ENCODE measurements at places on chromosomes 6 and 20.

DNA sequence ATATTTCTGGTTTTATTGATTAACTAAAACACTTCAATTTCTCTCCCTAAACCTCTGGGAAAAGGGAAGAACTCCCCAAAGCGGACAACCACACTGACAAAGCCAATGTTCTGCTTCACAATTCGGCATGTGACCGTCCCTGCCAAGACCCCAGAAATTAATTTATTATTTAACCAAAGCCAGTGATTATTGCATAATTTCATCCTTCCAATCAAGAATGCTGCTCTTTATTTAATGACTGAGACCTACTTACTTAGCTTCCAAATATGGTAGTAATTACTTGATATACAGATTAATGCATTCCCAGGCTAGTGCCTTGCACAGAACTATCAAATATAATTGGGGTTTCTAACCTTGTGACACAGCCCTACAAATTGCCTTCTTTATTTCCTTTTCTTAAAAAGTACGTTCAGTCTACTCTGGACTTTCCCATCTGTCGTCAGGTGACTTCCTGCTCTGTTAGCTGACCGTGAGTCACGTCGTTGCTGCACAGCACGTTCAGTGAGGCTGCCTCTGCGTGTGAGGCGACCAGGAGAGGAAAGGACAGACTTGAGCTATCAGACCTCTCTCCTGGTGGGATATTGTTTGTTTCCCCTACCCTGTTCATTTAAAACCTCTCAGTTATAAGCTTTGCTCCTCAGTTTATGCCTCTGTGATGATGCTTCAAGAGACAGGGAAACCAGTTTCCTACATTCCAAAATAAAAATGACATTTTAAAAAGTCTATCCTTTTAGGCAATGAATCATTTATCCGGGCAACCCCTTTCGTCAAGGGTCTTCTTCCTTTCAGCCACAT is 55.7 kb upstream of the TNFAIP3 start:
- DNase-seq: peak; percentile 80

GRCh38 chr6:7100753-7101081 is 7.0 kb upstream of the RREB1 start:
- no peak for DNase-seq

GRCh38 chr6:139743664-139744437 is 369.4 kb upstream of the CITED2 start:
- DNase-seq: no peak

DNA sequence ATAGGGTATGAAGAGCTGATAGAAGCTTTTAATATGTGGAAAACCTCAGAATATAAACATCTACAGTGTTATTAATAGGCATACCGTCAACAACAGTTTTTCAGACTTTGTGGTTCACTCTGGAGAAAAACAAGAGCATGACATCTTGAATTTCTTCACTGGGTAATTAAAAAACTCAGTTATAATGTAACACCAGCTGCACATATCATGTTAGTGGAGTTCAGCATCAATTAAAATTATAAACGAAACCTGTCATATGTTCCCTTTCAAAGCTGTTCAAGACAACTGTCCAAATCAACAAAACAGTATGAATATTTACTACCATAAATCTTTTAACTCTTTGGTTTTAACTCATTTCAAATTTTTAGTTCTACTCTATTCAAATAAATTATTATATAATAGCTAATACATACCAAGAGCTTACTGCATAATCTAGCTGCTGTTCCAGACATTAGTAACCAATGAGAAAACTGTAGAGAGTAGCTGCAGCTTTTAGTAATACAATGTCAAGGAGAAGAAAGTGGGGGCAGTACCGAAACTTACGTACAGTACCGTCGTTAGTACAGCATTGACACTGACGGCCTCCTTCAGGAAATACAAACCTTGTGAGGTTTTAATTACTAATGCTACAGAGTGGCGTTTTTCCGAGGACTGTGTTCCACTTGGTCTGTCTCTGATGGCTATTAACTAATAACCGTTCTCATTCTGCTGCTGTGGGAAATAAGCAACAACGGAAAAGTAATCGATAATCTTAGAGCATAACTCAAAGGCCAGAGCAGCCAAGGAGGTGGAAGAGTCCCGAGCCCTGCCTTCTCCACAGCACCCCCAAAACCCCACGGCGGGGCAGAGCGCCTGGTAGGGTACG is 532 bp upstream of the PM20D2 start:
- peak; percentile 82 for DNase-seq

DNA sequence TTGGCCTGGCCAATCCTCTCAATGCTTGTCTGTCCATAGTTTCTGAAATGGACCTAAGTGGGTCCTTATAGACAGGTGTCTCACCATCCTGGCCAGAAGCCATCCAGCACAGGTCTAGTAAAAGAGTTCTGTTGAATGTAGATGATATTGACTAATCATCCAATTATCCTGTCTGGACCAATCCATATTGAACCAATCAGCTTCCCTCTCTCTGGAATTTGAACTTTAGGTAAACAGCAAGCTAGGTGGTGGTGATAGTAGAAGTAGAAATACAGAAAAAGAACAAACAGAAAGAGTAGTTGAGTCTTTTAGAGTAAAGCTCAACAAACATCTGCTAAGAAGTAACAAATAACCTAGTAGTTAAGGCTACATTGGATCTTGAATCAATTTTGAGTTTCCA is 9.5 kb upstream of the PNRC1 start:
- no peak for DNase-seq

DNA sequence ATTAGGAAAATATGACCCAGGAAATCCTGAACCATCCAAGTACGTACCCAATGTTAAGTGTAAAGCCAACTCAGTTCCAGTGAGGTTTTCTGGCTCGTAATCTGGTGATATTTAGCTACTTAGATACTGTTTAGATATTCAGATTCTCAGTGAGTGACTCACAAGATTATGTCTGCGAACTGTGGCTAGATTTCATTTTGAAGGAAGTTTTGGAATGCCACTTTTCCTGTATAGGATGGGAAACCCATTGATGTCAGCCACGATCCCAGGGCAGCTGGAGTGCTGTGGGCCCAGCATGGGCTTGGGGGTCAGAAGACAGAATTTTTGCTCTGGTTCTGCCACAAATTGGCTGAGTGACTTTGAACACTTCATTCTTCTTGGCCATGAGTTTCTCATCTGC is 76.3 kb downstream of the TMEM170B start:
- DNase-seq: no peak

DNA sequence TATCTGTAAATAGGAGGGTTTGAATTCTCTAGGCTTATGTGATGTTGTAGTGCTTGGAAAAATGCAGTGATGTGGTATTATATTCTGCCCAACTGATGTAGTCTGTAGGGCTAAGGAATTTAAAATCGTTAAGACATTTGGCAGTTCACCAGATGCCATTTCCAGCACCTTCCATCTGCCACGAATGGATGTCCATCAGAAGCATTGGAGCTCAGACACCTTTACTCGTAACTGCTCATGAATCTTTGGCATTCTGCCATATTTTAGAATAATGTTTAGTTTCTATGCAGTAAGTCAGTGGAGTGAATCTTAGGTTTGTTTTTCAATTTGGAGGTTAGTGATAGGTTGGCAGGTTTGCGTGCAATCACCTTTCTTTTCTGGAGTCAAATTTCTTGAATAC is 2.4 kb upstream of the SYTL3 start:
- no peak for DNase-seq

DNA sequence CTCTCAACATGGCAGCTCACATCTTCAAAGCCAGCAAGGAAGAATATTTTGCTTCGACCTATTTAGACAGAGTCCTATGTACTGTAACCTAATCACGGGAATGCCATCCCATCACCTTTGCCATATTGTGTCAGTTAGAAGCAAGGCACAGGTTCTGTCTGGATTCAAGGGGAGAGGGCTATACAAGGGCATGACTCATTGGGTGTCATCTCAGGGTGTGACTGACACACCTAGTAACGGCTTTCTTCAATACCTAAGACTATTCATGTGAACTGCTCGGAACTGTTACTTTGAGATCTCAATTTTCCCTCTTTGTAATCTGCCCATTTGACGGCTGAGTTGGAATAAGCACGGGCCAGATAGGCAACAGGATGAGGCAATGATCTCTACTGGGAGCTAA is 135.6 kb upstream of the HDGFL1 start:
- DNase-seq: no peak

- no peak for DNase-seq
These were observed 61.0 kb downstream of the KIF6 start for GRCh38 chr6:39664173-39664572.

GRCh38 chr20:54535033-54535432 is 59.6 kb downstream of the DOK5 start:
- no peak for DNase-seq

DNA sequence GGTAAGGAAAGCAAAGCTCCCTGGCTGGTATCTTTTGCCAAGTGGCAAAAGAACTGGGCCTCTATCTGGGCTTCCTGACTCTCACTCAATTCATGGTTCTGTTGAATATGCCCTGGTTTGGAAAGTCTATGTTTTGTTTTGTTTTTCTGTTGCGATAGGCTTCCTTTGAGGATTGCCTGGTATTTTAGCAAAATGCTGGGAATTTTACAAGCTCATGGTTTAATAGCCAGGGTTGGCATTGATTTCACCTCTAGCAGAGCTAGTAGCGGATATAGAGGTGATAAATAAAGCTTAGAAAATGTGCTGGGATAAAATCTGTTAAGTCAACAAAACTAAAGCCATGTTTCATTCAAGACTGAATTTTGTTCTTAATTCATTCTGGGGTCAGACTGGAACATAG is 109.9 kb downstream of the RNF144B start:
- DNase-seq: no peak

DNA sequence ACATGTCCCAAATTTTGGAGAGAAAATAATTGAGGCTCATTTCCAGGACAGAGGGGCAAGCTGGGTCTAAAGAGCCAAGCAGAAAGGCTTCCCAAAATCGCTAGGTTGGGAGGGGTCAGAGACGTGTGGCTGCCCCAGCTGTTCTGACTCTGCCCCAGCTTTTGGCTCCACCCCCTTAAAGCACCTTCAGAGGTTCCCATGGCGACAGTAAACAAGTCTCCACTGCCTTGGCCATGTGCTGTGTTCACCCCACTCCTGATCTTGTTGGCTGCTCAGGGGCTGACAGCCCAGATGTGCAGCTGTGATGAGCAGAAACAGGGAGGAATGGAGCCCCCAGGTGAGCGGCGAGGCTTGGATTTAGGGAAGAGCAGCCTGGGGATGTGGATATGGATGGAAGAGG is 72.8 kb upstream of the SPTLC3 start:
- DNase-seq: no peak

- no peak for DNase-seq
These were observed 9.2 kb upstream of the RGS17 start for GRCh38 chr6:153140299-153140698.

DNA sequence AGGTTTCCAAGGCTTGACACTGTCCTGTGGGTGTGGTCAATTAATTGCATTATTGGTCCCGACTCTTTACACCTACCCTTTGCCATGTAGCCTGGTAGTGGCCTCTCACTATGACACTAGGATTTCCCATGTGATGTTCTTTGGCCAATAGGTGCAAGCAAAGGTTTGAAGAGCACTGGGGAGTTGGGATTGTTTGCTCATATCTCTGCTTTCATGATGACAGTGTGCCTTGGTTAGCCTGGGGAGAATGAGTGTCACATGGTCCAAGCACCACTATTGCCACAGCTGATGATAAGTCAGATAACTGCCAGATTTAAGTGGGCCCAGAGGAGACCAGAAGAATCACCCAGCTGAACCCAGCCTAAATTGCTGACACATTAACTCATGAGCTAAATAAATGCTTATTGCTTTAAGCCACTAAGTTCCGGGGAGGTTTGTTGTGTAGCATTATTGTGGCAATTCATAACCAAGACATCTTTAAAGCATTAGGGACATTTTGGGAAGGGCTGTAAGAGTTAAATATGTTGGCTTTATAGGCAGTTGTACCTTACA is 17.2 kb upstream of the SCP2D1 start:
- DNase-seq: no peak

DNA sequence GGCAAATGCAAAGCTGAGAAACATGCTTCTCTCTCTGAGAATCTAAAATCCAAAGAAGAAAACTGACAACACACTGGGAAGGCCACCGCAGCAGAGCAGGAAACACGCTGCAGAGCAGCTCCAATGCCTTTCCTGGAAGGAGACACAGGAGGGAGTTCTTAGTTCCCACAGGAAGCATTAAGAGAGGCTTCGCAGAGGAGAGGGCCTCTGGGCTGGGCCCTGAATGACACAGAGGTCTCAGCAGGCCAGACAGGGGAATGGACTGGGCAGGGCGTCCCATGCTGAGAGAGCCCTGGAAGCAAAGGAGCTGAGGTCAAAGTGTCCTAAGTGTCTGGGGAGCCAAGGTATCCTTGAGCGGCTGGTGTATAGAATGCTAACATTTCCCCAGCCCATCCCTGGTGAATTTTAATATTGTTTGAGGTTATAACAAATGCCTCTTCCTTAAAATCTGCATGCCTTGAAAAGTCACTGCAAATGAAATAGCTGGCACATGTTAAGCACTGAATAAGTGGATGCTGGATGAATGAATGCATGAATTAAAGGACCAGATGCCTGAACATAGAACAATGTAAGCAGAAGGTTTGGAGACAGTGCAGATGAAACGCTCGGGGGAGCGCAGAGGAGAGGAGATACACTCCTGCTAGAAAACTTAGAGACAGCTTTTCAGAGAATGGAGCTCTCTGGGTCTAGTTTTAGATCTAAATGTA is 110.0 kb upstream of the SYNDIG1 start:
- DNase-seq: no peak

- DNase-seq: no peak
These were observed 255.5 kb upstream of the PLN start for GRCh38 chr6:118292558-118292957.

GRCh38 chr6:83044091-83044768 is 21.4 kb downstream of the UBE3D start:
- DNase-seq: no peak

DNA sequence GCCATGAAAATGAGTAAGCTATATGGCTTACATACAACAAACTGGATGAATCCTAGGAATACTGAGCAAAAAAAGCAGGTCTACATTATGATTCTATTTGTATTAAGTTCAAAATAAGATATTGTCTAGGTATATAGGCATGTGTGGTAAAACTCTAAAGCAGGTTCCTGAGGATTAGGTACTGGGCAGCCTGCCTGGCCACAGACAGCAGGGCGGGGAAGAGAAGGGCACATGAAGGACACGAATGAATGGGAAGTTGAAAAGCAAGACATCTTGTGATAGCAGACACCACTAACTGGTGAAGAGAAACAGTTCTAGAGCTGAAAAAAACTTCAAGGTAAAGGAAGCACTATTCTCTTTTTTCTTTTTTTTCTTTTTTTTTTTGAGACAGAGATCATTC is 72.6 kb upstream of the SLC4A11 start:
- no peak for DNase-seq

DNA sequence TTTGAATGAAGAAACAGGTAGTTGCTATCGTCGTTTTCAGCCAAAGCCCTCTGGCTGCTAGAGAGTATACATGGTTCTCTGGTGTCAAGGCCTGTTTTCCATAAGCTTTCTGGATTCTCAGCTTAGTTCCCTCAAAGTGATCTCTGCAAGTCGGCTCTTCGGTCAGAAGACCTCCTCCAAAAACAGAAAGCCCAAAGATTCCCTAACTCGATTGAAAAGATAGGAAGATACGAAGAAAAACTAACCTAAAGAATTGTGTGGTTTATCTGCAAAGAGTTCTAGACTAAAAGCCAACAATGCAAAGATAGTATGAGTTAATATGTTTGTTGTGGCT is 545 bp upstream of the ASCC3 start:
- DNase-seq: no peak

- DNase-seq: no peak
These were observed 161.7 kb upstream of the AFDN start for GRCh38 chr6:167664678-167665660.

GRCh38 chr6:114439411-114439810 is 96.6 kb upstream of the HS3ST5 start:
- no peak for DNase-seq

GRCh38 chr6:95767897-95768463 is 190.6 kb downstream of the MANEA start:
- no peak for DNase-seq

GRCh38 chr6:140380427-140381218 is 1006.2 kb upstream of the CITED2 start:
- no peak for DNase-seq

Data from GM13976 (cell line).